ENCODE measurements at places on chromosomes 3 and 15.

GRCh38 chr15:50145451-50145872, 26.4 kb upstream of the ATP8B4 start:
- DNase-seq, result peak; percentile 28

DNA sequence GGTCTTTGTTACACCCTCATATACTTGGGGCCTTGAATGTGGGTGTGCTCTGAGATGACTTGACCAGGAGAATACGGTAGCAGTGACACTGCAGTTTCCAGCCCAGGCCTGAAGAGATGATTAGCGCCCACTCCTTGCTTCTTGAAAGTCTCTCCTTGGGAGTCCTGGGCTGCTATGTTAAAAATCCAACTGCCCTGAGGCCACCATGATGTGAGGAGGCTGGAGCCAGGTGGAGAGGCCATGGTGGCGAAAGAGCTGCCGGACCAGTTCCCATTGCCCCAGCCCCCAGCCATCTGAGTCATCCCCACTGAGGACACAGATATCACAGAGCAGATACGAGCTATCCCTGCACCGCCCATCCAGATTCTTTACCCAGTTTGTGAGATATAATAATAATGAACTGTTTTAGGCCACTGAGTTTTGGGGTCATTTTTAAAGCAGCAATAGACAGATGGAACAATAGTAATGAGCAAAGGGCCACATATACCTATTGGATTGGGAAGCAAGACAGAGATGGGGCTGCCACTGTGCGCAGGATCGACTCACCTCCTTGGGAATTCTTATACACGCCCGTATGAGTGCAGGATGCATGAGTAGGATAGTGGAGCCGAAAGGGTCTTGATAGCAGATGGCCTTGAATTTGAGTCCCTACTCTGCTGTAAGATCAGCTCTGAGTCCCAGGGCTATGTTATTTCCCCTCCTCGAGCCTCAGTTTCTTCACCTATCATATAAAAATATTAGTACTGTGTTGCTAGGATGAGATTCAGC, 12.1 kb upstream of the GATA2 start:
- DNase-seq, result no peak

DNA sequence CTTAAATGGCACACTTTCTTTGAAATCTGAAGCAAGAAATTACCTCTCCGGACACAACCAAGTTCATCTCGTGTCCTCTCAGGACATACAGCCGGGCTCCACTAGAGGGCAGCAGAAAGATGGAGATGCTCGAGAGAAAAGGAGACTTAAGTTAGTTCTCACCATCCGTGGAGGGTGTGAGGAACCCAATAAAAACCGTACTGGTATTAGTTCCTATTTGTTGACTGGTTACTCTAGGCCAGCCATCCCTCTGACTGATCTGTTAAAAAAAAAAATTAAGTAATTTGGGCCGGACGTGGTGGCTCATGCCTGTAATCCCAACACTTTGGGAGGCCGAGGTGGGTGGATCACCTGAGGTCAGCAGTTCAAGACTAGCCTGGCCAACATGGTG, 7.9 kb upstream of the CYP11A1 start:
- peak; percentile 73 for DNase-seq

DNA sequence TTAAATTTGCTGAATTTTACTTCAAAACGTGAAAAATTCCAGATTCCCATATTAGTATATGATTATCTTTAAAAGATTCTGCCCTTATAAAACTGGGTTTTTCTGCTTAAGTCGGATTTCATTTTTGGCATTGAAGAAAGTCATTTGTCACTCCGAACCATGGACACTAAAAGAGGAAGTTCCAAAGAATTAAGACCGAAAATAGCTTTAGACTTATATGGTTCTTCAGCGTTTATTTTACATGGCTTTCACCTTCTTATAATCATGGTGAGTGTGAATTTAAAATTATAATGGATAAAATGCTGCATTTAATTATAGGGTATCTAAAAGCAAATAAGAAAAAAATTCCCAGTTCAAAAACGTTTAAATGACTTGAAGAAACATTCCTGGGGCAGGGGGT, 1.0 kb downstream of the C3orf38 start:
- DNase-seq, result no peak

DNA sequence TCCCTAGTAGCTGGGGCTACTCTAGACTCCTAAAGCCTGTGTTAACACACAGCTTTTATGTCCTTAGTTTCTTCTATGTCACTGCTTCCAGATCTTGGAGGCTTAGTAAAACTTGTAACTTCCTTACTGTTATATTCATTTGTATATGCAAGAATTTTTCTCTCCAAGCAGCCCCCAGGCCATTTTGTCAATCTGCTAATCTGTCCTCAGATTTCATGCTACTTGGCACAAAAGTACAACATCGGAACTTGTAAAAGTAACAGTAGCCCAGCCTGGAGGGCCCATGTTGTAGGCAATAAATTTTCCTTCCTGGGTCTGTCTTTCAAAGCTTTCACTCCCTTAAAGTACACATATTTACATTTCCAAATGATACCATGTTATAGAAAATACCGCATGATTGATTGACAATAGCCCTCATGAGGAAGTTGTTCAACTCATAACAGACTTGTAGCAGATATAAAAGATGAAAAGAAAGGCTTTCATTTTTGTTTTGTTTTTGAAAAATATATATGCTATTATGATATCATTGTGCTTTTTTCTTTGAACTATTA, 324.2 kb downstream of the NEK10 start:
- no peak for DNase-seq

DNA sequence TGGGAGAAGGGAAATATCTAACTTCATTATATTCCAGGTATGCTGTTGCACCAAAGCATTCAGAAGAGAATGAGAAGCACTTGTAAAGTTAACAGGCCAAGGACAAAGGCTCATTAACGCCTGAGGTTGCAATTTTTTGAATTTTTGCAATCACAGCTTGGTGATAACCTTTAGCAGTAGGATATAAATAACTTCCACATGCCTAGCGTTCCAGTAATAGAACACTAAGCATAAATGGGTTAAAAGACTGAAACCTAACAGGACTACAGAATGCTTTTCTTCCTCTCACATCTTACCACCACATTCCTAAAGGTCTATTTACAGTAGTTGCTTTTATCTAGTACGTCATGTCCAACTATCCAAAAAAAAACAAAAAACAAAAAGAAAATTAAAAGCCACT, 57.4 kb upstream of the IMPG2 start:
- DNase-seq, result no peak

DNA sequence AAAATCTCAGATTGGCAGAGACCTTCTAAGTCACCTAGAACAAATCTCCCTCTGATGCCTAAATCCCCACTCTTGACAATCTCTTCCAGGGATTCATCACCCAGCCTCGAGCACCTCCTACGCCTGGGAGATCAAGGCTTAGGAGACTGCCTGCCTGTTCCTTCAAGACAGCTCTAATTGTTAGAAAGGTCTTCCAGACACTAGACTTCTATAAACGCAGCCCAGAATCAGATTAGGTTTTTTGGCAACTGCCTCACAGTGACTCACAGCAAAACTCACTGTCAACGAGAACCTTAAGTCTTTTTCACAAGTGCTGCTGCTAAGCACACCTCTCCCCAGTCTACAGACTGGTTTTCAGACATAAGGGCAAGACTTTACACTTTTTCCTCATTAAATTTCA, 23.1 kb downstream of the SRGAP3 start:
- DNase-seq, result no peak

Measured in NCI-H146 (cell line).